GM13976 (cell line): ENCODE measurements at places on chromosomes 1 and 21.

GRCh38 chr1:76289692-76290091, 215.1 kb downstream of the ST6GALNAC3 start:
- no peak for DNase-seq

GRCh38 chr1:25461849-25462248, 31.2 kb downstream of the MACO1 start:
- no peak for DNase-seq

DNA sequence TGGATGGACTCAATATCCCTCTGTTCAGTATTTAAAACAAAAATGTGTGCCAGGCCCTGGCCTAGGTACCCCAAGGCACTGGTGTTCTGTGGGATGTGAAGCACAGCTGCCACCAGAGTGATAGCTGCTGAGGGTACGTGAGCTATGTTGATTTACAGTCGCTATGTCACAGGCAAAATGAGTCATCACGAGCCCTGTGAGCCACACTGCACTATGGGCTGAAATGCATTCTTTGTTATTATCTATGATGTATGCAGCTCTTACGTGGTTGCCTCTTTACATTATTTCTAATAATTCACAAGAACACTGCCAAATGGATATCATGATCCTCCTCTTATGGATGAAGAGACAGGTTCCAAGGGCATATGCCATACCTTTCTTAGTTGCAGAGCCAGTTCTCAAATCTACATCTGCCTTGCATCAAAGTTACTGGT, 2.1 kb downstream of the TEX38 start:
- no peak for DNase-seq

GRCh38 chr1:173356191-173356762, 120.9 kb upstream of the PRDX6 start:
- DNase-seq, result peak; percentile 18

DNA sequence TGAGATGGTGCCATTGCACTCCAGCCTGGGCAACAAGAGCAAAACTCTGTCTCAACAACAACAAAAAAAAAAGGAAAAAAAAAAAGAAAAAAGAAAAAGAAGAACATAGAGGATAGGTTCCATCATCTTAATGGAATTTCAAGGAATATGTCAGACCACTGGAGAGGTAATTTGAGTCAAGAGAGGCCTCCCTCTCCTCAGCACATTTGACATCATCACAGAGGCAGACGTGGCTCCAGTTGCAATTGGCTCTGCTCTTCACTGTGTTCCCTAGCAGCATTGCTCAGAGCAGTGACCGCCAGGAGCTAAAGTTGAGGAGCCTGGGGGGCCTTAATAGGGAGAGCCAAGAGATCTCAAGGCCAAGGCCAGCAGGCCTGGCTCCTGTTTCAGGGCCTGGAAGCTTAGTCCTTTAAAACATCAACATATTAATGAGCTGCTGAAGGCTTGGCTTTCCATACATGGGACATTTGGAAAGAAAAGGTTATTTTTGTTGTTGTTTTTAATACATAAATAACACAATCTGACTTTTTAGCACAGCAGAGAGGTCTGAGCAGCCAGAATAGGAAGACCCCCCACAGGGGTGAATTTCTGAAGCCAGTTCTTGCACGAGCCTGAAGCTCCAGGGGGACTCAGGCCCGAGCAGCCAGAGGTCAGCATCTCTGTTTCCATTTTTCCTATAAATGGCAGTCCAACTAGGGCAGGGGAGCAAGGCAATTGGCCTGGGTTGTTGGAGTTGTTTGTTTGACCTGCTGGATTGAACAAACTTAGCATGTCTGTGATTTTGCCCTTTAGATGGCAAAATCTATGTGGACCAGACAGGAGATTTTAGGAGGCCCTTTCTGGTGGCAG, 118.3 kb upstream of the FGGY start:
- DNase-seq, result no peak

DNA sequence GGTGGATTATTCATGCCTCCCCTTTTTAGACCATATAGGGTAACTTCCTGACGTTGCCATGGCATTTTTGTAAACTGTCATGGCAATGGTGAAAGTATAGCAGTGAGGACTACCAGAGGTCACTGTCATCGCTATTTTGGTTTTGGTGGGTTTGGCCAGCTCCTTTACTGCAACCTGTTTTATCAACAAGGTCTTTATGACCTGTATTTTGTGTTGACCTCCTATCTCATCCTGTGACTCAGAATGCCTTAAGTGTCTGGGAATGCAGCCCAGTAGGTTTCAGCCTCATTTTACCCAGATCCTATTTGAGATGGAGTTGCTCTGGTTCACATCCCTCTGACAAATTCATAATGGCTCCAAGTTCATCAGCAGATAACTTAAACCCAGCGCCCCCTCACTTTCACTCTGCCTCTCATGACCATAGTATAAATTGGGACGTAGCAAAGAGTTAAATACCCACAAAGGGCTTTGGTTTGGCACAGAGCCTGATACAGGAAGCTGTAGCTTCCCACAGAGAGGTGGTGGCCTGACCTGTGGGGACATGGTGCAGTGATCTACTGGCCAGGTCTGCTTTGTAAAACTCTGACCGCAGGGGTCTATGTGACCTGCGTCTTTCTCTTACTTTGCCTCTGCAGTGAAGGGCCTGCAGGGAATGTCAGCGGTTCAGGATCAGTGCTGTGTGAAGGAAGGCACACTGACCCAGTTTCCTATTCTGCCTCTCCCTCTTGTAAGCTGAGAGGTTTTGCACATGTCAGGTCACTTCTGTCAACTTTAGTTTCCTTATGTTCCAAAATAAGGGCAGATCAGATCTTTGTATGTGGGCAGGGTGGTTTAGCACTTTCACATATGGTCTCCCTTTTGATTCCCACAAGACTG, 78.1 kb upstream of the ZNF644 start:
- DNase-seq, result no peak

DNA sequence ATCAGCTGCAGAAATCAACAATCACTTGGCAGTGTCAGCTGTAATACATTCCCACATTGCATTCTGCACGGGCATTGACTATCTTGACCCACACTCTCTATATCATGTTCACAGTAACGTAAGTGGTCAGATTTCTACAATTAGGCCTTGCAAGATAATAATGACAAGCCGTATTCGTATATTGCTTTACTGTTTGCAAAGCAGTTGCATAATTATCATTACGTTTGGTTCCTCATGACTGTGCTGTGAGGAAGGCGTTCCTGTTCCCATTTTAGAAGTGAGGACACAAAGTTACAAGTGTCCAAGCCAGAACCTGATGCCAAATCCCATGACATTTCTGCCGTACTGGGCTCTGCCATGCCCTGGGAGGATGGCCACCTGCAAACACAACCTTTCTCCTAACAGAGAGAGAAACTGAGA, 53.5 kb upstream of the TARBP1 start:
- DNase-seq, result no peak

DNA sequence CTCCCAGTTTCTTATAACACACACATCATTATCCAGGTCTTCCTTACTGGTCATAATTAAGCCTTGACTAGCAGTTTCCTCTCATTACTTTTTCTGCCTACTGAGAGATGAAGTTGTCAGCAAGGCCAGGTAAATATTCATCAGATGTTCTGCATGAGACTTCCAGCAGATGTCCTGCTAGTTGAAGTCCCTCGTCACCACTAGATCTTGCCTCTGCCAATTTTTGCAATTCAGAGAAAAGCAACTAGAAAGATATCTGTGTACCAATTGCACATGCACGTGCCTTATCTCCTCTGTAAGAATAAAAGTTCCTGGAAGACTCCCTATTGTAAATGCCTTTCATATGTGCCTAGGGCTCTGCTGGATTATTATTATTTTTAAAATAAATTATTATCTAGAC, 18.3 kb downstream of the ACKR1 start:
- no peak for DNase-seq

GRCh38 chr1:171654201-171654941, 1.9 kb upstream of the MYOC start:
- DNase-seq, result no peak

- no peak for DNase-seq
Observed at GRCh38 chr1:3350506-3351261, 103.8 kb upstream of the ARHGEF16 start.

GRCh38 chr21:25647647-25648046, 8.6 kb downstream of the JAM2 start:
- DNase-seq, result no peak

DNA sequence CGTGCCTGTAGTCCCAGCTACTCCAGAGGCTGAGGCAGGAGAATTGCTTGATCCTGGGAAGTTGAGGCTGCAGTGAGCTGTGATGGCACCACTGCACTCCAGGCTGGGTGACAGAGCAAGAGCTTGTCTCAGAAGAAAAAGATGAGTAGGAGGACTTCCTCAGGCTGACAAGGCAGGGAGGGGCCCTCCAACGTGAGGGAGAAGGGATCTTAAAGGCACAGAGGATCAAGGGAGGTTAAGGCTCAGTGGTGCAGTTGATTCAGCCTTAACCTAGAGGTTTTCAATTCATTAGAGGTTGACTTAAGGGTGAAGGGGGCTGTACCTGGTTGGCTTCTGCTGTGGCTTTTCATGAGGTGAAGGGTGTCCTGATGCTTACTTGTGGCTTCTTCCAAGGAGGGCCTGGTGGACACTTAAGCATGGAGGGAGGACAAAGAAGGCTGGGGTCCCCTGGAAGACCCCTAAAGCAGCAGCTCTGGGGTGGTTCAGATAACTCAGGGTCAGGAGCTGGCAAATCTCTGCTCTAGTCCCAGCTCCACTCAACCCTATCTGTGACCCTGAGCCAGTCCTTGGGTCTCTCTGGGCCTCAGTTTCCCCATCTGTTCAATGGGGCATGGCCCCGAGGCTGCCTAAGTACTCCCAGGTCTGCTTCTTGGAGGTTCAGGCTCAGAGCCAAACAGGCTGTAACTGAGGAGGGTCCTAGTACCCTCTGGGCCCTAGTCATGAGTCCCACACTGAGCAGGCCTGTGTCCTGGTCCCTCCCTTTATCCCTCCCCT, 6.3 kb downstream of the EXTL1 start:
- DNase-seq, result no peak

GRCh38 chr1:226125831-226126230, 60.7 kb downstream of the ACBD3 start:
- DNase-seq, result no peak

GRCh38 chr1:57300186-57300585, 123.7 kb downstream of the DAB1 start:
- no peak for DNase-seq
